ENCODE measurements at places on chromosomes 2 and 18.
A peak's percentile ranks its signal among the peaks of the same experiment; 100 is the strongest.

- DNase-seq = peak; percentile 16
Measured at GRCh38 chr2:232875256-232876121, 5.4 kb downstream of the SNORC start.

DNA sequence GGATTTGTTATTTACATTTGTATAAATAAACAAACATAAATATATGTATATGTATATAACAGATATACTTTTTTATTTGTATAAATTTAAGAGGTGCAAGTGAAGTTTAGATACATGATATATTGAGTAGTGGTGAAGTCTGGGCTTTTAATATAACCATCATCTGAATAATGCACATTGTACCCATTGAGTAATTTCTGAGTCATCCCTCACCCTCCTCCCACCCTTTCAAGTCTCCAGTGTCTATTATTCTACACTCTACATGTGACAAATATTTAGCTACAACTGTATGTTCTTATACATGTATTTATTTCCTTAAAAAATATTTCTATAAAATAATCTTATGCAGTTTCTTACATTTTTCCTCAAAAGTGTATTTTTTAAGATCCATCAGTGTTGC lies 358.7 kb upstream of the TFPI start:
- no peak for DNase-seq

DNA sequence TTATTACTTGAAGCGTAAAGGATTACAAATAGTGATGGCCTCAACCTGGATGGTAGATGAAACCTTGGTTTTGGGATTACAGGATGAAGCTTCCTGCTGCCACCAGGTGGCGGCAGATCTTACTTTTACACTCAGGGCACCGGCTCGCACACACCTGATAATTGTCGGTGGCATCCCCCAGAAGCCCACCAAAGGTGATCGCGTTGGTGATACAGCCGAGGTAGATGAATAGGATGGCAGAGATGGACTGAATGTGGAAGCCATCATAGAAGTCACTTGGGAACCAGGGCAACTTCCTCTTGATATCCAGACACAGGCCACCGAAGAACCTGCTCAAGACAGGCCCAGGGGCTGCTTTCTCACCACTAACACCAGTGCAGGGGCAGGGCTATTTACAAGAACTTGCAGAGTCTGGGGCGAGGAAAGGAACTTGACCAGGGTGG lies 51.8 kb downstream of the MTHFD2 start:
- peak; percentile 60 for DNase-seq

DNA sequence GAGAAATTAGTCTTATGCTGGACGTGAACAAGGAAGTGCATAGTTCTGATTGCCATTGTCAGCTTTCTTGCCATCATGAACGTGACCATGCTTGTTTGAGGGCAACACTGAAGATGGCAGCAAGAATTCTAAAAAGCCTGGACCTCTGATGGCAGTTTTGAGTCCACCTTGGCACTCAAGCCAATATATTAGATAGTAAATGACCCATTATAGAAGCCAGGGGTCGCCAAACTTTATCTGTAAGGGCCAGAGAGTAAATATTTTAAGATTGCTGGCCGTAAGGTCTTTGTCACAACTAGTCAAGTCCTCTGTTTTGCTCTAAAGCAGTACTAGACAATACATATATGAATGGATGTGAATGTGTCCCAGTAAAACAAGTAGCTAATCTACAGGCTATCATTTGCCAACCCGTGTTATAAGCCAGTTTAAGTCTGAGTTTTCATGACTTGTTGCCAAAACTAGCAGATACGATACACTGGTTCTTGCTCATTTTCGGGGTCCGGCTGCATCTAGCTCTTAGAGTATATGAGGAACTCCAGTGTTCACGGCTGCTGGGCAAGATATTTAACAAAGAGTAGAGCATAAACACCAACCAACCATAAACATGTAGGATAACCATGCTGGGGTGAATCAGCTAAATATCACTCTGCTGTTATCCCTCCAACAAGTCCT lies 73.1 kb upstream of the PELI1 start:
- no peak for DNase-seq

DNA sequence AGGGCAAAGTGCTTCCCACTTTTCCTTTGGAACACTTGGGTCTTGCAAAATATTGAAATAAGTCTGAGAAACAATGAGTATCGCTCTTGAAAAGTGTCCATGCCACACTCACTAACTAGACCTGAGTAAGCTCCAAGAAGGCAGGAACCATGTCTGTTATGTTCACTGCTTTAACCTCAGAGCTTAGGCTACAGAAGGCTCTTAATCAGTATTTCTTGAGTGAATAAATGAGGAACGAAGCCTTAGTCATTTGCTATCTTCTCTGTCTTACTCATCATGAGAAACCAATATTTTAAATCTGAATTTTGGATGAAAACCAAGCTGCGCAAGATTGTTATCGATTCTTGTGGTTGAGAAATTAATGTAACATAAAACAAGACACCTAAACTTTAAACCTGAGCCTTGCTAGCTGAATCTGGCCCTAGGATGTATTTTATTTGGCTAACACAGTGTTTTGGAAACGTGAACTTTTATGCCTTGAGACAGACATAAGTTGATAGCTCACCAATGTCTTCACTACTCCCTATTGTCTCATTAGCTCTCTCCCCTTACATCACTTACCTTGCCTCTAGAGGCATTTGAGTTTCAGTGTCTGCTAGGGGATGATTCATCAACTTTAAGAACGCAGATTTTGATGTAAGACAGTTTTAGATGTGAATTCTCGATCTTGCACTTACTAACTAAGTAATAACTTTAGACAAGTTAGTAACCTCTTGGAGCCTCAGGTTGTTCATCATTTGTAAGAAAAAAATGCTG lies 392.8 kb upstream of the MEIS1 start:
- DNase-seq = no peak

DNA sequence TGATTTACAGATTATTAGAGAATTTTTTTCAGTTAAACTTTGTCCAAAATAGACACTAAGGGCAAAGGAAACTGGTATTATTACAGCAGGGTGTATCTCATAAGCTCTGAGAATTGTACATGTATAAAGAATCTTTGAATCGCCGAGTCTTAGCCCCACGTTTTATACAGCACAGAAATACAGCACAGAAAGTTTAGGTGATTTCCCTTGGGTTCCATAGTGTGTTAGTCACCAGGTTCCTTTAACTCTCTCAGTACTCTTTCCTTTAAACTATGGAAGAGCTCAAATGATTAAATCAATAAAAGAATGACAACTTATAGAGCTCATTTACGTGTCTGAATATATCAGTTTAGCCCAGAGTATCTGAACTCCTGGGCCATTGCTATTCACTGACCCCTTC lies 256.8 kb downstream of the NEDD4L start:
- DNase-seq = no peak
